ENCODE measurements at places on chromosomes 5 and 9.

GRCh38 chr9:136671646-136672430 lies 9.1 kb downstream of the EGFL7 start:
- no peak for DNase-seq

DNA sequence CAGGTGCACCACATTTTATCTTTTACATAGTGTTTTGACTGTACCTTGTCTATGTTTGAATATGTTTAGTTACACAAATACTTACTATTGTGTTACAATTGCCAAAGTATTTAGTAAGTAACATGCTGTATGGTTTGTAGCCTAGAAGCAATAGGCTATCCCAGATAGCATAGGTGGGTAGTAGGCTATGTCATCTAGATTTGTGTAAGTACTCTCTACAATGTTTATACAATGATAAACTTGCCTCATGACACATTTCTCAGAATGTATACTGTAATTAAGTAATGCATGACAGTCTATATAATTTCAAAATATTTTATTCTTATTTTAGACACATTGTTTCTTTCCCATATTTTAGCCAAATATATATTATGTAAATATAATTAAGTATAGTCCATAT lies 836.8 kb upstream of the CDH9 start:
- DNase-seq: no peak

DNA sequence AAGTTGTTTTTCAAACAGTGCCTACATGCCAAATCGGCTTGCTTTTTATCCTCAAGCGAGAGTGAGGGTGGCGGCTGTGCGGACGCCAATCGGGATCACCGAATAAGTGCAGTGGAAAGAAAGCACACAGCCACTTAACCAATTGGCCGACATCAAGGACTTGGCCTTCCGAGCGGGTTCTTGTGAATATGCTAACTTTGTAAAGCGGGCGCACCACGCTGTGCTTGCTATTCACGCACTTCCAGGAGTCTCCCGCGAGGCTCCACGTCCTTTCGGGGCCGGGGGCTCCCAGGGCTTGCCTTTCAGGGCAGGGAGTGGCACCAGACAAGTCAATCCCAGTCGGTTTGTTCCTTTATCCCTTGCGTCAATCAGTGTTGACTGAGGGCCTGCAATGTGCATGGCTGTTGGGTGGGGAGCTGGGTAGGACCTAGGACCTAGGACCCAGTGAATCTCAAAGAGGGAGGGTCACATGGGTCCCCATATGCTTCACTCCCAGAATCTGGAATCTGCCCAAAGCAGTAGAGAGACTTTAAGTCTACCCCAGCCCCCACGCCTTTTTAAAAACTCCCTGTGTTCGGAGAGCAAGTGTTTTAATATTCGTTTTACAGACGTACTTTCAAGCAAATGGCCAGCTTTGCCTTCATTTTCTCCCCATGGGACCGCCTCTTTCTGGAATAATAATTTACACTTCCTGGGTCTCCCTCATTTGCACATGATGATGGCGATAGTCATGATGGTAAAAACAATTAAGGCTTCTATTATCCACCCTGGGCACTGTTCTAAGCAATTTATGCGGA lies 2.0 kb upstream of the GCNT4 start:
- no peak for DNase-seq

DNA sequence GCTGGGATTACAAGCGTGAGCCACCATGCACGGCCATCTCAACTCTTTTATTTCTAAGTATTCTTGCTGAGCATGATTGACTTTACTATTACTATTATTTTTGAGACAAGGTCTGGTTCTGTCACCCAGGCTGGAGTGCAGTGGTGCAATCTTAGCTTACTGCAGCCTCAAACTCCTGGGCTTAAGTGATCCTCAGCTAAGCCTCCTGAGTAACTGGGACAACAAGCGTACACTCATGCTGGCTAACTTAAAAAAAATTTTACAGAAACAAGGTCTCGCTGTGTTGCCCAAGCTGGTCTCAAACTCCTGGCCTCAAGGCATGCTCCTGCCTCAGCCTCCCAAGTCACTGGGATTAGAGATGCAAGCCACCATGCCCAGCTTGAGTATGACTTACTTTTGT lies 443.7 kb downstream of the ARHGEF28 start:
- DNase-seq: no peak

- DNase-seq: no peak
Observed at GRCh38 chr5:103021314-103021713, 98.6 kb downstream of the GIN1 start.

DNA sequence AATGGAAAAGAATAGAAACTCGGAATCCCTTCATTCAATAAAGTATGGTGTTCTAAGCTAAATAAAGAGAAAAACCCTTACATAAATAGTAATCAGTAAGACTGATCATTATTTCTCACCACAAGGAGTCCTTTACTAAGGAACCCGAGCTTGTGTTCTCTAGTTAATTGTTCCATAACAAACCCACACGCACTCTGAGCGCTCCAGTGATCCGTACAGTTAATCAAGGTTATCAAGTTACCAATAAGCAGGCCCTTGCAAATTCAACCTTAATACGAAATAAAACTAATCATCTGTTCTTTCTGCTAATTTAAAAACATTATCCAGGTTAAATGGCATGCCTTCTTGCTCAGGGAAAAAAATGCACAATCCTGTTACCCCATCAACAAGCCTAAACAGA lies 224.4 kb downstream of the FRMD3 start:
- DNase-seq: no peak

DNA sequence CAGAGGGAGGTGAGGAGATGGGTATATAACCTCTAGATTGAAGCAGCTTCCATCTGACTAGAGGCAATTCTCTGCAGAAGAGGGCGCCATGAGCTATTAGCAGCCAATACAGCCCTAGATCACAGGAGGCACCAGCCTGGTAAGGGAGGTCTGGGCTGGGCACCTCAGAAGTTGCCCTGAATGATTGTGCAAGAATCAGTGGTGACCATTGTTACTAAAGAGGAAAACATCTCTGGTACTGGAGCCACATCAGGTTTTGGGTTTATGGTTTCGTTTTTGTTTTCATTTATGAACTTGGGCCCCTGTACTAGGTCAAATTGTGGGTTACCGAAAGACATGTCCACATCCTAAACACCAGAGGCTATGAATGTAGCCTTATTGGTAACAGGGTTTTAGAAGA lies 342.0 kb downstream of the MLLT3 start:
- DNase-seq: no peak

DNA sequence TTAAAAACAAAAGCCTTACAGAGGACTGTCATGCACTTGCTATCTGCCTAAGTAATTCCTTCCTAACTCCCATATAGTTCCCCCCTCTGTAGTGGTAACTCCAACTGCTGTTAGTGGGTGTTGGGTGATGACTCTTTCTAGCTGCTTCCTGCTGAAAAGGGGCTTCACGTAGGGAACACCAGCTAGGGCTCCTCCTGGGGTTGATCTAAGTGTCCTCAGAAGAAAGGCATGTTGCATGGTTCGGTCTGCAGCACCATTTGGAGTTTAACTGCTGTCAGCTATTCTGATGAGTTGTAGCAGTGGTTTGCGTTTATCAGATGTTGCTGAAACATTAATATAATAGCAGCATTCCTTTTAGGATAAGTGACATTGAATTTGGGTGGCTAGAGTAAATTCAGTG lies 281.9 kb upstream of the TUSC1 start:
- DNase-seq: no peak

GRCh38 chr5:43315263-43315662 lies 2.1 kb upstream of the HMGCS1 start:
- no peak for DNase-seq

- no peak for DNase-seq
Observed at GRCh38 chr5:82330530-82331270, 52.5 kb upstream of the RPS23 start.

DNA sequence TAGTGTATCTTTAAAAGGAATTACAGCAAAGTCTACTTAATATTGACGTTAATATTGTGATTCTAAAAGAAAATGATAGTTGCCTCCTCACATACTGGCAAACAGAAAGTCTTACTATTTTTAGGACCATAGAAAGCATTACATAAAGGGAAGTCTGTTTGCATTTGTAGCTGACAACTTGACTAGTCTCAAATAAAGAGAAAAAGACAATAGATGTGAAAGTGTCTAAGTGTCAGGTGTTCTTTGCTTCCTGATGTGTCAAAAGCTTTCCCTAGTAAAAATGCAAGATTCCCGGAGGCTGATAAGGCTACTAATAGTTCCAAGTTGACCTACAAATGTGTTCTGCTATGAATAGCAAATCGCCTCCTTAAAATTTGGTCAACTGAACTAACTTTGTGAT lies 259.7 kb downstream of the CDH10 start:
- DNase-seq: no peak

GRCh38 chr5:14147210-14147609 lies 4.1 kb downstream of the TRIO start:
- DNase-seq: no peak

GRCh38 chr5:35771300-35771699 lies 85.4 kb upstream of the IL7R start:
- DNase-seq: no peak

DNA sequence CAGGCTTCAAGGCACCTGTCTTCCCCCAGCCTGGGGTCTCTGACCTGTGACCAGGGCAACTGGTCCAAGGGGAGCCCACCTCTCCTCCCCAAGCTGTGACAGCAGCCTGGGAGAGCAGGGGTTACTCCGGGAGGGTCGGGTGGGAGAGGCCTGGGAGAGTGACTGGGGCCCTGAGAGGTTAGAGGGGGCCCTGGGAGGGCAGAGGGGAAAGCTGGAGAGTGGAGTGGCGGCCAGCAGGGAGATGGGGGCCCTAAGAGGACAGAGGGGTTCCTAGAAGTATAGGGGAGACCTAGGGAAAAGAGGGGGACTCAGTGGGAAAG lies 302 bp downstream of the LCN9 start:
- DNase-seq: no peak
